ENCODE measurements at places on chromosomes 6 and 20.

DNA sequence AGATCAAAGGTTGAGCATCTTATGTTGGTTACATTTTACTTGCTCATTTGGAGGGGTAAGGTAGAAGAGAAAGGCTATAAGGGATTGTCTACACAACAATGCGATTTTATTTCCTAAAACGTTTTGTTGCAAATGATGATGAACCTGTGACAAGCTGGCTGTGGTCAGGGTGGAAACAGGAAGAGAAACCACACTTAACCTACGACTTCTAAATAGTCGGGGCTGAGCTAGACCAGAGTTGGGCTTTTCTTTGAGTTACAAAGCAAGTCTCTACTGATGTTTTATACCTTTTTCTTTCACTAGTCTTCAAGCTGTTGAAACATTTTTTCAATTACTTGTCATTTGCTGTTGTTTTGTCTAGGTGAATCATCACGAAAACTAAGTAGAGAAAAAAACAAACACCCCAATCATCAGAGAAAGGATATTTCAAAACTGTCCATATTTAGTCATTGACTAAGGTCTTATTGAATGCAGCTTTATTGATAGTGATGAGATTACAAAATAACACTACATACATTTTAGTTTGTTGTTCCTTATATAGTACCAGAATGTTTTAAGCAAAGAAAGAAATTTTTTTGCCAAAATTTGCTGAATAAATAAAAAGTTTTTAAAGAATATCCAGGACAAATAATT lies 18.0 kb downstream of the KLHL31 start:
- no peak for DNase-seq

DNA sequence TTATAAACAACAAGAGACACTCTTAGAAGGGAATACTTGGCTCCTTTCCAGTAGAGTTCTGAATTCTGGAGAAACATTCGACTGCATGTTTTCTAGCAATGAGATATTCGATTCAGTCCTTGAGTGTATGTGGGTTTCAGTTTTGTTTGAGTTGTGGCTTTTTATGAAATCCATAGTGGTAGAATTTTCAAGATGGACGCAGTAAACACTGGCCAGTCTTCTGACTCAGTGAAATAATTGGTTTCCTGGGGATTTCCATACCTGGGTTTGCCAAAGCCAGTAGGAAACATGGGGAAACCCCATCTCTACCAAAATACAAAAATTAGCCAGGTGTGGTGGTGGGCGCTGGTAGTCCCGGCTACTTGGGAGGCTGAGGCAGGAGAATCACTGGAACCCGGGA lies 273.5 kb upstream of the PLCB4 start:
- no peak for DNase-seq

DNA sequence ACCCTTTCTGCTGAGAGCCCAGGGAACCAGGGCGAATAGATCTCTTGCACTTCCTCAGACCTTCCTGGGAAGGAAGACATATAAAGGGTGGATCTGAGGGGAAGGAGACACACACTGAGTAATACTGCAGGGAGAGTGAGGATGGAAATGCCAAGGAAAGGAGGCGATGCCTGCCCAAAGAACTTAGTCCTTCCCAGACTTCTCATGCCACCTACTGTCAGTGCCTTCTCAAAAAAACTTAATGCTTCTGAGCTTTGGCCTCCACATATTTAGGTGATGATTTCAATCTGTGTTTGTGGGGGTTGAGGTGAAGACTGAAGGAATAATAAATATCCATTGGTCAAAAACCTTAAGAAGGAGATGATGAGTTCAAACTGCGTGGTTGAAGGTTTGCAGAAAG lies 9.7 kb downstream of the BTN3A1 start:
- no peak for DNase-seq

DNA sequence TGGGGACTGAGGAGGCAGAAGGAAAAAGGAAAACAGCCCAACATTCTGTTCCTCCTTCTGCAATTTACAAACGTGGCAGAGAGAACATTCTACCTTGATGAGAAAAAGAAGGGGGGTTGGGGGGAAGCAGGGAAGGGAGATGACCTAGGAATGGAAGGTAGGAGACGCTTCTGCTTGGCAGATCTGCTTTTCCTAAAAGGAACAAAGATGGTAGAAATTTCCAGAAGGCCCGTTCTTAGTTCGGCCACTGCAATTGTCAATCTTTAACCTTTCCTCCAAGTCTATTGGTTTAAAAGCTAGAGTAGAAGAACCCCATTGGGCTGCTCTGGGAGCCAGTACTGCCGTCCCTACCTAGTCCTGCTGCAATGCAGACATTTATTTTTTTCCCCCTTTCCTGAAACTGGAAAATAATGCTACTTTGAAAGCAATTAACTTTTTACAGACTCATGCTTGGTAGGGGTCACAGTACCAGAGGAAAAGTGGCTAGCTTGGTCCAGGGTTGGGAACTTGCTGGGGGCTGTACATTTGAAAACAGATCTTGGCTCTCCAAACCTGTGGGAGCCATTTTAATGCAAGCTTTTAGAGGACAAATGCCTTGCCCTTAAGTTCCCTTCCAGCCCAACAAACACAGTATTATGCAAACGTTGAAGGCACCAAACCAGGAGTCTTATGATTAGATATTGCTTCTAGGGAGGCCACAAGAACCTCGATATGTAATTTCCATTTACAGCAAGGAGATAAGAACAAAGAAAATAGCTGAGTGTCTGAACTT lies 2.6 kb downstream of the ZMYND8 start:
- peak; percentile 41 for DNase-seq

DNA sequence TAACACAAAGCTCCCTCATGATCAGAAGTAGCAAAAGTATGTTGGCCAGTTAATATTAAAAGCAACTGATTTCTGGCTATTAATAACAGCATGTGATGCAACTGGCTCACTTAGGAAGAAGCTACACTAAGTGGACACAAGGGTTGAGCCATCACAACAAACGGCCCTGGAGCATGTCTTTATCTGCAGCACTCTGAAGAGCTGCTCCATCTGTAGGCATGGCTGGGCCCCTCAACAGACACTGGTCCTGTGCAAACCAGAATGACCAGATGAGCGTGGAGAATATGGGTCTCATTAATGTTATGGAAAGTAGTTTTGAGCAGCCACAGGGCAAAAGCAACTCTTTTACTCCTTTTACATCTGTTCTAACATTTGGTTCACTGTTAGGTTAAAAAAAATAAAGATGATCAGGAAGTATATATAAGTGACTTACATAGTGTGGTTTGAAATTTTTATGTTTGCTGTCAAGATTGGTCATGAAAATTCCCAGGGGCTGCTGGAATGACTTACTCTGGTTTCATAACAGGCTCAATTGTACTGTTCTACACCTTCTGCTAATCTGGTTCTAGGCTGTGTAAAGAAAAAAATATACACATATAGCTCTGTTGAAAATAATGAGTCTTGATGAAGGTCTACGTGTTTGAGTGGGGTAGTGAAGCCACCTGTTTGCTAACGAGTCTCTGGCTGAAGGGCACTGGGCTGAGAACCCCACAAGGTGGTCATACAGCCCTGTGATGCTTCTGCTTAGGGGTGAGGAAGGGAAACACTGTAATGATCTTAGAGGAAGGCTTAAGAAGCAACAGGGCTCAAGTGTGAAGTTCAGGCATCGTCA lies 58.1 kb downstream of the INSM1 start:
- no peak for DNase-seq

DNA sequence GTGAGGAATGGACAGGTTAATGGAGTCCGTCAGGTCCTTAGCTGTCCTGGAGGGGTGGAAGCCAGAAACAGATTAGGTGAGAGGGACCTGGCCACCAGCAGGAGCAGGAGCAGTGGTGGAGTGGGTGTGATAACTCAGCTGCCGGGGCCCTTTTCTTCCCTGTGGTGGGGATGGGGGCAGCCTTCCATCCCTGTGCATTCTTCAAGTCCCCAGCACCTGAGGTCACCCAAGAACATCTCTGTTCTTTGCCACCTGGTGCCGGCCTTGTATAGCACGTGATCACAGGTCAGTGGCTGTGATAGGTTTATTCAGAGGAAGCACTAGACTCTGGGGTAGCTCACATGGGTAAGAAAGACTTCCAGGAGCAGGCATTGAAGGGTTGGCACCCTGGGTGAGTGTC lies 16.6 kb downstream of the ERGIC3 start:
- no peak for DNase-seq

- no peak for DNase-seq
These were observed 73.0 kb upstream of the TULP1 start for GRCh38 chr6:35585658-35586057.

GRCh38 chr6:144344646-144345045 lies 59.5 kb downstream of the UTRN start:
- no peak for DNase-seq

- peak; percentile 21 for DNase-seq
These were observed 68.4 kb downstream of the ATG5 start for GRCh38 chr6:106257195-106257594.

- no peak for DNase-seq
These were observed 17.1 kb downstream of the DDX27 start for GRCh38 chr20:49236301-49236700.

GRCh38 chr6:38307740-38308139 lies 332.0 kb downstream of the BTBD9 start:
- no peak for DNase-seq

GRCh38 chr6:110512991-110513390 lies 36.6 kb upstream of the SLC22A16 start:
- DNase-seq = no peak

DNA sequence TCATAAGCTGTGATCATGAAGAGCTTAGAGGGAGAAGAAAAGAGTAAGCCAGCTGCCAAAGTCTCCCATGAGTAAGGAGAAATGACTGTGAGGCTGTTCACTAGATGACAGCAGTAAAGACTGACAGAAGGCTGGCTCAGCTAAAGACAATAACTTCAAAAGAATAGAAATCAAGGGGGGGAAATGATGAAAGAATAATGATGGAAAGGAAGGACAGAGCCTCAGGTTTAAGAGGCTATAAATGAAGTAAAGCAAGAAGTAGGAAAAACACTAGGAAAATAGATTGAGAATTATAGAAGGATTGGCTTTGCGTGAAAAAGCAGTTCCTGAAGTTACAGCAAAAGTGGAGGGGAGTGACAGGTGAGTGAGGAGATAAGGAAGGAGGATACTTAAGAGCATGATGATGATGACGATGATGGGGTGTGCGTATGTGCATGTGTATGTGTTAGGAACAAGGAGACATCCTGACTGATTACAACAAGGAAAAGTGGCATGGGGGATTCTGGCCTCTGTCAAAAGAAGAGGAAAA lies 48.2 kb downstream of the HBS1L start:
- no peak for DNase-seq

DNA sequence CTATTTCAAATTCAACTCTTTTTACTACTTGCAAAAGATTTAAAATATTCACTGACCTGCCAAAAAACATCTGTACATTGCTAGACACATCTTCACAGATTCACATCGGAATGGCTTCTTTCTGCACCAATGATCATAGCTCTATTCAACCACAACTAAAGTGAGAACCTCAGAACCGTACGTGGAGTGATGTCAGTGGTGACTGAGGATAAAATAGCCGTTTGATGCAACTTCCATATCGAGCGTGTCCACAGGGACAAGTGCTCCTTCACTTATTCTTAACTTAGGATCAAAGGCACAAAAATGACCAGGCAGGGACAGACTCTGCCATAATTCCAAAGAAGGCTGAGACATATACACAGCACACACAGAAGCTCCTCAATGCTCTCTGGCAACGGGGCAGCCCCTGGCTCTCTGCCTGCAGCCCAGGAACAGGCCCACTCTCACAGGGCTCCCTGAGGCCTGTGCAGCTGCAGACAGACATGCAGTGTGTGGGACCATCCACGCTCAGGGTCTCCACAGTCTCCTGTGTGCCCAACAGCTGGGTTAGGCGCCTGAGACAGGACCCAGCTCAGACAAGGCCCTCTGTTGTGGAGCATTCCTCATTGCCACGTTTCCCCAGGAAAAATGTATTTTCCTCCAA lies 22.8 kb downstream of the FYN start:
- DNase-seq = no peak

GRCh38 chr6:14986370-14986769 lies 259.5 kb upstream of the JARID2 start:
- no peak for DNase-seq

DNA sequence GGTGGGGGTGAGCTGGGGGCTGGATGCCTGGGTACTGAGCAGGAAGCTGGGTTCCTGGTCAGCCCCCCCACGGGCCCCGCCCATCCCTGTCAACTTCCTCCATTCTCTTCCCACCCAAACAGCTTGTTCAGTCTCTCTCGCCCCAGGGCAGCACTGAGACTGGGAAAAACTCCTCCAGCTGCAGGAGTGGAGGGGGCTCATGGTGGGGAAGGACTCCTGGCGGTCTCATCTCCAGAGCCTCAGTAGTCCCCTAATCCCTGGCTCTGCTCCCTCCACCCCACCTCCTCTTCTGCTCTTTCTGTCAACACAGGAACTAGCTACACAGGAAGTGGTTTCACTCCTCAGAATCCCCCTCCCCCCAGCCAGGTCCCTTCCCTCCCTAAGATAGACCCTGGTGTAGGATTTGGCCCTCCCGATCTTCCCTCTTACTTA lies at the start of gene GPSM3:
GPSM3 (minus strand) TSS at position 36 of the 432 bp plus-strand sequence. CDS start 130 bp downstream, outside the sequence.
- DNase-seq = no peak

DNA sequence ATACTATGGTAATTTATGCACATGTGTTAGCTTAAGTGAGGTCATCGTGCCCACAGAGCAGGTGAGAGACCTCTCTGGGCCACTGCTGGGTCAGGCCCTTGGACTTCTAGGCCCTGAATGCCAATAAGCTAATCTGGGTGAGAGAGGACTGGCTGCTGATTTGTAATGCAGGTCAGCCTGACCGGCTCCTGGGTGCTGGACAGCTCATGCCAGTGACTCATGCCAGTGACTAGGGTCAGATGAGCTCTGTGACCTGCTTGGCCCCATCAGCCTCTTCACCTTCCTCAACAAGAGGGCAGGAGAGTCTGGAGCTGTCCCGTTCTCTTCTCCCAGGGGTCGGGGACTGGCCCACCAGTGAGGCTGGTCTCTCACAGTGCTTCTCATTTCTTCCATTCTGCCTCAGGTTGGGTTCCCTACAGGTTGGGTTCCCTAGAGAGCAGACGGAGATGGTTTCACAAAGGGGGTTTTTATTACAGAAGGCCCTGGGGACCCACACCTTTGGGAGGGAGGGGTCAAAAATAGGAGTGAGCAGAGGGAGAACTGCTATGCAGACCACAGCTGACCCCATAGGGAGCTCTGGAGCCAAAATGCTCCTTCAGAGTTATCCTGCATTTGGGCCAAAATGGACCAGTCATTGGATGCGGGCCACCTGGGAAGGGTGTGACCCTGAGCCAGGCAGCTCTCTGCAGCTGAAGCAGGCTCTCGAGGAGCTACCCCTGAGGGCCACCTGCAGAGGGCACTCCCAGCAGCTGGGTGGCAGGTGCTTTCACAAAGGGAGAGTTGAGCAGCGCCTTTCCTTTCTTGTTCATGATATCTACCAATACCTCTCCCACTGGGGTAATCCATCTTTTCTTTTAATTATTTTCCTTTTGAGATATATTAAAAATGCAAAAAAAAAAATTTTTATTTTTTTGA lies 2.2 kb upstream of the OXT start:
- no peak for DNase-seq
